NCI-H1694 treated with DMSO at 0.1 percent for 48 hours (cell line): ENCODE measurements at places on chromosomes 13 and 19.

DNA sequence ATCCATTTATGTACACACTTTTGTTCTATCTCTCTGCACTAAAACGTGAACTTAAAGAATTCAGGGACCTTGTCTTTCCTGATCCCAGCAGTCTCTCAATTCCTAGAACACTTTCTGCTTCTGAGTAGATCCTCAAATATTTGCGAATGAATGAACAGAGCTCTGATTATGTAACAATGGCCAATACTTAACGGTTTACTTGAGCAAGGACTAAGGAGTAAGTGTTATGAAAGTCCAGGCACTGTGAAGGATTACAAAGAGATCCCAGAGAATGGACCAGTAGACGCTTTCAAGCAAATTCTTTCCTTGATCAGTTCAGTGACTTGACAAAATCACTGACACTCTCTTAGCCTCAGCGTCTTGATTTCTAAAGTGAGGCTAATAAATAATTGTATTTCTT is 514.5 kb upstream of the KLHL1 start:
- no peak for DNase-seq

- no peak for DNase-seq
Observed at GRCh38 chr13:110391273-110391672, 84.2 kb downstream of the COL4A2 start.

DNA sequence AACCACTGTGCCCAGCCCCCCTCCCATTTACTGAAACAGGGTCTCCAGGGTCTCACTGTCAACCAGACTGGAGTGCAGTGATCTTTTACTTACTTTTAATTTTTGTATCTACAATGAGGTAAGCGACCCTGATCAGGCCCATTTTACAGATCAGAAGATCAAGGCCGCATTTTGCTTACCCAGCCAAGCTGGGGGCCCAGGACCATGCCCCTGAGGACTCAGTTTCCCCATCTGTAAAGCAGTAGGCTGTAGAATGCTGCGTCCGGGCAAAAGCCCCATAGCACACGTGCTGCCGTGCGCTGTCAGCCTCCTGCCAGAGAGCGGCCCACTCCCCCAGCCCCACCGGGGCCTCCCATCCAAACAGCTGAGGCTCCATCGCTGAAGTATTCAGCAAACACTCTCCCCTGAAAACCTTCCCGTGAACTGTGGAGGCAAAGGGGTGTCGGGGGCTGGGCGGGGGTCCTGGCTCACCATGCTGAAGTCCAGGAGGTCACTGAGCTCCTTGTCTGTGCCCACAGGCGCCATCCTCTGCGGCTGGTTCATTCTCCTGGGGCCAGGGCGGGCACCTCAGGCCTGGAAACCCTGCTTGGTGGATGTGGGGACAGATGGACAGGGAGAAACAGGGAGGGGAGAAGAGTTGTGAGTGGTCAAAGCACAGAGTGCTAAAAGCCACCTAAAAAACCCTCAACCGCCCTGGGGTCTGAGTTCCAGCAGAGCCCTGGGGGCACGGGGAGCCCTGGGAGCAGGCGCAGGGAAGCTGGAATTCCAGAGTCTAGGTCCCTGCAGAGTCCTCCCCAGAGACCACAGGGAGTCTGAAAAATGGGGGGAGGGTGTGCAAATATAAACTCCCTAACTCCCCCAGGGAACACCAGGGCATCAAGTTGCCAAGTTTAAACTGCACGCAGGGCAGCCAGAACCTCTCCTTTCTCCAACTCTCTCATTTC is 2.4 kb downstream of the TCF3 start:
- no peak for DNase-seq

DNA sequence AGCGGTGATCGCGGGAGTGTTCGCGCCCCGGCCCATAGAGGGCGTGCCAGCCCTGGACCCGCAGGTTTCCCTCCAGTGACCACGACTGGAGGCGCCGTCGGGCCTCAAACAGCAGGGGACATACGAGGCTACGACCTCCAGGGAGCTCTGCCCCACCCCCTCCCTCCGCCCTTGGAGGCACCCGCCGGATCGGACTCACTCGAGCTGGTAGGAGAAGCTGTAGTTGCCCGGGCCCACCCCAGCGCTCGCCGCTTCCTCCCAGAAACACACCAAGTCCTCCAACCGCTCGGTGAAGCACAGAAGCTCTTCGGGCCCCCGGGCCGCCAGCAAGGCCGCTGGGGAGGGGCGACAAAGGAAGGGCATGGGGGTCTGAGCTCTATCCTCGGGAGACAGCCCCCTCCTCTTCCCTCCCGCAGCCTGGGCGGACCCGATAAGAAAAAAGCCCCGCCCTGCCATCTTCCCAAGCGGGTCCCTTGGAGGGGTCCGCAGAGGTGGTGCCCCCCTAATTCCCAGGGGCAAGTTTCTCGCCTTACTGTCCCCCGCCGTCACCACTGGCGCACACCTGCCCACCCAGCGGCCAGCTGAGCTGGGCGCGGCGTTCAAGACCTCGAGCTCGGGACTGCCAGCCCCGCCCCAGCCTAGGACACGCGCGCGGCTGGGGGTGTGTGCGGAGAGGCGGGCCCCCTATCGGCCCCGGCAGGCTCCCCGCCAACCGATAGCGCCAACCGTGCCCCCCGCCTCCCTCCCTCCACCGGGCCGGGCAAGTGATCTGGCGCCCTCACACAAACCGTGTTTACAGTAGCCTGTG is 1.0 kb downstream of the EPOR start:
- DNase-seq: no peak

GRCh38 chr13:79034341-79034740 is 371.7 kb downstream of the RBM26 start:
- no peak for DNase-seq

- no peak for DNase-seq
Observed at GRCh38 chr19:4362831-4363545, 19.6 kb downstream of the MPND start.

DNA sequence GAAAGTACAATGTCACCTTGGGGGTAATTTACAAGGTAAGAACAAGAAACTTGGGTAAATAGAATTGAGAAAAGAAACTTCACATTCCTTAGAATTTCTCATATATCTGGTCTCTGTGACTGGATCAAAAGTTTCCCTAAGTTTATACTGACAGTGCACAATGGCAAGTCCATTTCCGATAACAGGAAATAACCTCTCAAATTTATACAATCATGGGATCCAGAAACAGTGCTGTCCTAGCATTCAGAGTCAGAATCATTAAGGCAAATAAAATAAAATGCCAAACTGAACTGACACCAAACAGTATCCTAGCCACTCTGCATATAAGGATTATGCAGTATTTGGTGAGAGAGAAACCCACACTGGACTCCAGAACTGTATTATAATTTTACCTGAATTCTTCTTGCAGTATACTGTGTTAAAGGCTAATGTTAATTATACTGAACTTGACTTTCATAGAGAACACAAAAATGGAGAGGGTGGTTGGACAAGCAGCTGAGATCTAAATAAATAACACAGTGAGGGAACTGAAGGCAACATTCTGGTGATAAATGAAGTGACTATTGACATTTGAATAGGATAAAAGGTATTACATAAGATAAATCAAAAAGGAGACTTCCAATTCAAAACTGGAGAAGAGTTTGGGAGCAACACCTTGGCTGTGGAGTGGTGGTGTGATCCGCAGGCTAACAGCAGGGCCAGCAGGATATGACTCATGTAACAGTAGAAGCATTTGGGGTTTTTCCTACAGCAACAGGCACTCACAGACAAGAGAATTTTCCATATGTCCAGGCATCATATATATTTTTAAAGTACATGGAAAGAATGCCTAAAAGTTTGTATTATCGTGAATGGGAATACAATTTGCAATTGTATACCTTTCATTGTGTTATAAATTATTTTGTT is 932.5 kb upstream of the MIR17HG start:
- no peak for DNase-seq

DNA sequence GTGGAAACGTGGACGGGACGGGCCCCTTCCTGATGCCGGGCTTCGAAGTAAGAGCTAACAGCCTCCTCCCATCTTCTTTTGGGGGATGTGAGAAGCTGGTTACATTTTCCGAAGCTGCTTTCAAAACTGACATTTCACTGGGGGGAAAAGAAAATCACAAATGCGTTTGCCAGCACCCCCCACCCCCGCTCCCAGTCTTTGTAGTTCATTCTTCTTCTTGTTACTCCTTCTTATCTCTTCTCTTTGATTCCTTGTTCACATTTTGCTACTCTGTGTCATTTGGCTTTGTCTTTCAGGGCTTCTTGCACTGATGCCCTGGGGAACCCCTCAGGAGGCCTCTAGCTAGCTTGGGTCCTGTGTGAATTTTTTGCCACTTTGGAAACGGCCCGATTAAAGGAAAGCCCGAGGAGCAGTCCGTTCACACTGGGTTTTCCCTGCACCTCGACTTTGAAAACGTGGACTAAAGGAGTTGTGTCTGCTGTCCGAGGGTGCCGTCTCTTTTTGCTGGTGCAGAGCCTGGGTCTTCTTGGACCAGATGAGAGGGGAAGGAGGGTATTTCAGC is 1.3 kb downstream of the CARM1 start:
- DNase-seq: no peak

DNA sequence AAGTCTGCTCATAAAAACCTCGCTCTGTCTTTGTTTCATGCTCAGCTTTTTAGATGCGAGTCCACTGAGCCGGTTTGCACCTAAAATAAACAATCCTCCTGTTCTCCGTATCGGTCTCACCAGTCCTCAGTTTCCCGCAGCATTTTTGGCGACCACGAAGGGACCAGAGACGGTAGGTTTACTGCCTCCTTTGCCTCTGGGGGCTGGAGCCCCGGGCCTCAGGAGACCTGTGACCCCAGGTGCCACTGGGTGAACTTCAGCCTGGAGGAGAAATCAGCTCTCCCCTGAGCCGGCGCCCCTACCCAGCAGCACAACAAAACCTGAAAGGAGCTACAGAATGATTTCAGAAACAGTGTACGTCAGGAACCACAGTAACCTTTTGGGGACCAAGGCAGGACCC is 8.1 kb downstream of the SIGLEC11 start:
- no peak for DNase-seq

- DNase-seq: no peak
Observed at GRCh38 chr13:97266332-97266731, 44.2 kb downstream of the MBNL2 start.

- DNase-seq: no peak
Observed at GRCh38 chr13:27605610-27606200, 14.6 kb downstream of the LNX2 start.

DNA sequence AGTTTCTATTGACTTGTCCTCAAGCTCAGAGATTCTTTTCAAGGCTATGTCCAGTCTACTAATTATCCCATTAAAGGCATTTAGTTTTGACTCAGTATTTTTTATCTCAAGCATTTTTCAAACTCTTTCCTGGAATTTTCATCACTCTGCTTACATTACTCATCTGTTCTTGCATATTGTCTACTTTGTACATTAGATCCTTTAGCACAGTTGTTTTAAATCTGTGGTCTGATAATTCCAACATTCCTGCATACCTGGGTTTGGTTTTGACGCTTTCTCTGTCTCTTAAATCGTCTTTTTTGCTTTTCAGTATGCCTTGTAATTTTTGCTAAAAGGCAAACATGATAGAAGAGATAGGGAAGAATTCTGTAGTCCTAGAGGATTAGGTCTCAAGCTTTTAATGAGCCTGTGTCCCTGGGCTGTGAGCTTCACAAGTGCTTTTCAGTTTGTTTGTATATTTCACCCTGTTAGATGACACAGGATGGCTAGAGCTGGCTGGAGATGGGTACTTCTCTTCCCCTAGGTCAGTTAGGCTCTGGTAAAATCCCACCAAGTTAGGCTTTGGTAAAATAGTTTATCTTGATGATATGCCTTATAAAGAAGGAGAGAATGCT is 46.1 kb upstream of the GPC6 start:
- DNase-seq: no peak

DNA sequence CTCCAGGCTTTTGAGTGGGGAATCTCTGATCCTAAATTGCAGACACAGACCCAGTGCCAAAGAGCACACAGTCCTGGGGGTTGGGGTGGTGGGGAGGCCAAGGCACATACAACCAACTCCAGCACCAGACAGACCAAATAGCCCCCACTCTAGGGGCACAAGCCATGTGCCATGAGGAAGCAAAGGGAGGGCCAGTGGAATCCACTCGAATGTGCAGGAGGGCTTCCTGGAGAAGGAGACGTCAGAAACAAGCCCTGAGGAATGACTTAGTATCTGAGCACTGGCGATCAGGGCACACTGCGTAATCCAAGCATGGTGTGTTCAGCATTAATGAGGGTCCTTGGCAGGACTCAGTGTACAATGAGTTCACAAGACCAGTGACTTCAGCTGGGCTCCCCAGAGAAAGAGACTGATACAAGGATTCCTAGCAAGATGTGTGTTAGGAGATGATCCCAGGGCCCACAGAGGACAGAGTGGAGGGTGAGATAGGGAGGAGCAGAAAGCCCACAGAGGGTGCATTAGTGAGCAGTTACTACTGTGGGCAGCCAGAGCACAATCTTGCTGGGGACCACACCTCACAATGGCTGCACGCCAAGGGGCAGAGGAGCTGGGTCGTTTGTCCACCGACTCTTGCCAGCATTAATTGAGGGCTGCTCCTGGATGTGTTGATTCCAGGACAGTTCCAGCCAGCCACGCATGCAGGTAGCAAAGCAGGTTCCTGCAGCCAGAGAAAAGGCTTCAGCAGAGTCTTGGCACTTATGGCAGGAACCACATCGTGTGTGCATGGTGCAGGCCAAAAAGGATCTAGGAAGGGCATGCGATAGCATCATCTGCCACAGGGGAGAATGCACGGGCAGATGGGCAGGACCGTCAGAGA is 152.6 kb upstream of the VSTM2B start:
- DNase-seq: no peak

- DNase-seq: no peak
Observed at GRCh38 chr19:19105365-19106055, 32.8 kb downstream of the TMEM161A start.

DNA sequence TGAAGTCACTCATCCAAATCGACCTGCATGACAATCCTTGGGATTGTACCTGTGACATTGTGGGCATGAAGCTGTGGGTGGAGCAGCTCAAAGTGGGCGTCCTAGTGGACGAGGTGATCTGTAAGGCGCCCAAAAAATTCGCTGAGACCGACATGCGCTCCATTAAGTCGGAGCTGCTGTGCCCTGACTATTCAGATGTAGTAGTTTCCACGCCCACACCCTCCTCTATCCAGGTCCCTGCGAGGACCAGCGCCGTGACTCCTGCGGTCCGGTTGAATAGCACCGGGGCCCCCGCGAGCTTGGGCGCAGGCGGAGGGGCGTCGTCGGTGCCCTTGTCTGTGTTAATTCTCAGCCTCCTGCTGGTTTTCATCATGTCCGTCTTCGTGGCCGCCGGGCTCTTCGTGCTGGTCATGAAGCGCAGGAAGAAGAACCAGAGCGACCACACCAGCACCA is 5.9 kb downstream of the SLITRK5 start:
- DNase-seq: no peak

GRCh38 chr19:46137915-46138473 is 10.0 kb upstream of the IGFL2 start:
- no peak for DNase-seq

- DNase-seq: no peak
Observed at GRCh38 chr13:98697791-98698190, 54.7 kb downstream of the SLC15A1 start.

GRCh38 chr13:79932556-79932955 is 408.4 kb downstream of the SPRY2 start:
- no peak for DNase-seq

GRCh38 chr19:38942471-38943181 is 11.9 kb downstream of the MRPS12 start:
- DNase-seq: no peak

GRCh38 chr19:11293433-11294389 is 2.2 kb upstream of the TSPAN16 start:
- DNase-seq: peak; percentile 75

GRCh38 chr19:49475995-49476880 is 2.2 kb downstream of the FLT3LG start:
- peak; percentile 24 for DNase-seq
